ENCODE measurements at places on chromosomes 4 and X.

DNA sequence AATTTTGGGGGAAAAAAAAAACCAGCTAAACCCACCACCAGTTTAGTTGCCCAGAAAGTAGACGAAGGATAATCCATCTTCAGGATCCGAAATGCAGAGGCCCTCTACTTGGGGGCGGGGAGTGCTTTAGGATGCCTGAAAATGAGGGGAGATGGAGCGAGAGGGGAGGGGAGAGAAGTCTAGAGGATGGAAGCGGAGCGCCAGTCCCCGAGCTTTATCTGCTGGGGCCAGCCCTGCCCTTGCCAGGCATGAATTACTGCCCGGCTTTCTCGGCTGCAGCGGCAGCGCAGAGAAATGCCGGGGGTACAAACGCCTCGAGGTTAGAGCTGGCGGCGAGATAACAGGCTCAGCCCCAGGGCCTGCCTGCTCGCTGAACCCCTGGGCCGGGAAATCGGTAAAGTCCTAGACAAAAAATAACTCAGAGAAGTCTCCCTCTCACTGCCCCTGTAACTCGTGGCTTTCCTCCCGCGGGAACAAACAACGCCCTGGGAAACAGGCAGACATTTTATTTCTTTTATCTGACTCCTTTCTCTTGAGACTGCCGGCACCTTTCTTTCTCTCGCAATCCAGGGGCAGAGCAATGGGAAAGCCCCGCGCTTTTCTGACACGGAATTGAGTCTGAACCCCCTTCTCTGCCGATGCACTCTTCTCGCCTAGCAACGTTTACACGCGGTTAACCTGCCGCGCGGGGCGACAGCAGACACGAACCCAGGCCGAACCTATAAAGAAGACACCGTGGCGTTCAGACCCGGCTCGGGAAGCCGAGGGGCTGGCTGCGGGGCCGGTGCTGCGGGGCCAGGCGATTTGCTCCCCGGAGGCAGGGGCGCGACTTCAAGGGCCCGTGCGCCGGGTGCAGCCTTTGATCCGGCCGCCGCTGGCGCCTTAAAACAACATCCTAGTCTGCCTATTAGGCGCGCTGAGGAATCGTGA lies 3.1 kb upstream of the MSX1 start:
- no peak for DNase-seq

- no peak for DNase-seq
Observed at GRCh38 chr4:42048394-42048793, 58.1 kb downstream of the SLC30A9 start.

- no peak for DNase-seq
Observed at GRCh38 chr4:184823014-184823413, 2.8 kb downstream of the ACSL1 start.

DNA sequence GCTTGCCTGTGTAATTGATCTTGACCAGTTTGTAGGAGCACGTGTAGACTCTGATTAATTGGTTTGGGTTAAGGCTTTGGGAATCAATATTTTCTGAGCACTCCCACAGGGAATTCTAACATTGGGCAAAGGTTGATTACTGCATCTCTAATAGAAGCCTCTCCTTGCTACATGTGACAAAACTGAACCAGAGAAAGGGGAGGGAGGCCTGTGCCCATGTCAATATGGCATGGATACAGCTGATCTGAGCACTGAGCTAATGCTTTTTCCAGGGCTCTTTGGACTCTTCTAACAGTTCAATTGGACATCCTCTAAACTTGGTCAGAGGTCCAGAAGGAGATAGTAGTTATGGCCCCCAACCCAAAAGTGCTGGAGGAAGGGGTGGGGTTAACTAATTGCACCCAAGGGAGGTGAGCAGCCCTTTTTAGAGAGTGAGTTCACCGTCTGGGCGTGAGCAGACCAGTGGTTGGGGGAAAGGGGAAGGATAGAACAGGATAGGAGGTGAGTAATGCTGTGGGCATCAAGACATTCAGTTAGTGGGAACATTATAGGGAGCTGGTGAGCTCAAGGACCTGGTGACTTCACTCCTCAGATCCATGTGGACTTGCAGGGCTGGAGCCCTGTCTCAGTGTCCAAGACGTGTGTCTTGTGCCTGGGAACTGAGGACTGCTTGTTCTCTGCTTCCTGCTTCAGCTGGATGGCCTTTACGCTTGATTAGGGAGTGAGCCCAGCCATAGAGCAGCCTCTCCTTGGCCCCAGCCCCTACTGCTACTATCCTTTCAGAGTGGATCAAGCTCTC lies 22.8 kb downstream of the MSN start:
- DNase-seq: no peak

GRCh38 chr4:3077796-3078195 lies 3.3 kb downstream of the HTT start:
- no peak for DNase-seq

GRCh38 chr4:90215286-90215685 lies 88.1 kb downstream of the CCSER1 start:
- no peak for DNase-seq

DNA sequence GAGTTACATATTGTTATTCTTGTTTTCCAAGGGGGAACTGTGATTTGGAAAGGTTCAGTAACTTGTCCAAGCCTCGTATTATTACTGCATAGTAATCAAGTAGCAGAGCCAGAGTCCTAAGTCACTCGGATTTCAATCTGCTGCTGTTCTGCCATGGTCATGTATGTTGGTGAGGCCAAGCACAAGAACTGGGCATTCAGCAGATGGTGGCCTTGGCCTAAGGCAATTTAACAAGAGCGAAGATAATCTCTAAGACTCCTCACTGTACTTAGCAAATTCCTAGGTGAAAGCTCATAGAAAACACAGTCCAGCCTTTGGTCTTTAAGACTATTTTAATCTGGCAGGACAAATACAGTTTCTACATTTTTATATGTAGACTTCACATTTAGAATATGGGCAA lies 64.8 kb downstream of the NDST3 start:
- DNase-seq: no peak

DNA sequence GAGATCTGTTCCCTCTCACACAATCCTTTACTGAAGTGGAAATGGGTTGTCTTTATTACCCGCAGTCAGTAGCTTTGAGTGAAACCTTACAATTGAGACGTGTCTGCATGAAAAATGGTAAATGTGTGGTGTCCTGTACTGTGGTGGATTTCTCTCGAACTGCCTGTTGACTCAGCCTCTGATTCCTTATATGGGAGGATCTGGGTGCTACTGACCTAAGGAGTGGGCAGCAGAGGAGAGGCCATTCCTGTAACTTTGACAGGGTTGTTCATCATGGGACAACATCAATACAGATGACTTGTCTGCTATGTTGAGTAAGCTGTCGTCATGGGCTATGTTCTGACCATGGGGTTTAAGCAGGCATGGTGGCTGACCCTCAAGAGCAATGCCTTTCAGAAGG lies 159.6 kb upstream of the WDR1 start:
- DNase-seq: no peak

- DNase-seq: no peak
Observed at GRCh38 chrX:129557844-129558480, 17.9 kb downstream of the OCRL start.

- no peak for DNase-seq
Observed at GRCh38 chr4:148757171-148757570, 315.0 kb upstream of the NR3C2 start.

Measured in CD4-positive, alpha-beta T cell treated with Interleukin-2 at 100 ng/mL for 4 hours (primary cell).